ENCODE measurements at places on chromosomes 11 and 22. TPM values are rescaled to one million over a fixed set of nuclear protein-coding genes. Genes with fewer than 3 reads are reported as not detected.

TRIM29 gene
- total RNA-seq = not detected

SLC22A9 gene
- not detected for total RNA-seq

FOLR3 gene
- not detected for total RNA-seq

TRIM51 gene
- not detected for total RNA-seq

OR8B12 gene
- not detected for total RNA-seq

PHLDA2 gene
- 63.9 TPM for total RNA-seq

DEFB131B gene
- total RNA-seq = not detected

GDPD4 gene
- not detected for total RNA-seq

PTPRCAP gene
- 0.47 TPM for total RNA-seq

Data from chondrocyte (in vitro differentiated cells).